ENCODE measurements at places on chromosomes 16 and 17.

DNA sequence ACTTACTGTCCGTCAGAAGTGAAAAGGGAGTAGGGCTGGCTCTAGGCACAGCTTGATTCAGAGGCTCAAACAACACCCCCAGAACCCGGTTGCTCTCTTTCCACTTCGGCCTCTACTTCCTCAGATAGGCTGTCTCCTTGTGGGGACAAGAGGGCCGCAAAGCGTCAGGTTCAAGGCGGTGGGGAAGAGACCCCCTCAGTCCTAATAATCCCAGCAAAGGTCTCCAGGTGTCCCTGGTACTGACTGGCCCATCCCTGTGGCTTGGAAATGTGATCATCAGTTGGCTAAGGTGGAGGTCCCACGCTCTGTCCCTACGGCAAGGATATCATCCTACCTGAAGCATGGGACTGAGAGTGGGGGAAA is 26.0 kb downstream of the NGFR start:
- DNase-seq = no peak

- DNase-seq = no peak
Measured at GRCh38 chr16:73891129-73891542, 405.5 kb upstream of the PSMD7 start.

GRCh38 chr17:27216836-27217235 is 77.1 kb upstream of the WSB1 start:
- DNase-seq = no peak

GRCh38 chr17:28252436-28252835 is 66.6 kb upstream of the TMEM97 start:
- DNase-seq = no peak

DNA sequence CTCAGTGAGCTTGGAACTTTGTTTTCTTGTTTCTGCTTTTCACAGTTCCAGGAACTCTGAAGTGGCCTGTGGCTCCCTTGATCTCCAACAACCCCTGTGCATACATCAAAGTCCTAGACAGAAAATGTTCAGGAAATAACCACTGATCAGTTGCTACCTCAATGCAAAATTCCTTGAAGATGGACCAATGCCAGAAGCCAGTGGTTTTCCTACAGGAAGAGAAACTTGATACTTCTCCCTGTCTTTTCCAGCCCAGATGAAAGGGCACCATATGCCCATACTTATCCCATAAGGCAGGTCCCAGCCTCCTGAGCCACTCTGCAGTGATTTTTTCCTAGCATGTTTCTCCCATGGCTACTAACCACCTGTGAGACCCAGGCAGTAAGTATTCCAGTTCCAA is 12.3 kb upstream of the CDRT4 start:
- no peak for DNase-seq

DNA sequence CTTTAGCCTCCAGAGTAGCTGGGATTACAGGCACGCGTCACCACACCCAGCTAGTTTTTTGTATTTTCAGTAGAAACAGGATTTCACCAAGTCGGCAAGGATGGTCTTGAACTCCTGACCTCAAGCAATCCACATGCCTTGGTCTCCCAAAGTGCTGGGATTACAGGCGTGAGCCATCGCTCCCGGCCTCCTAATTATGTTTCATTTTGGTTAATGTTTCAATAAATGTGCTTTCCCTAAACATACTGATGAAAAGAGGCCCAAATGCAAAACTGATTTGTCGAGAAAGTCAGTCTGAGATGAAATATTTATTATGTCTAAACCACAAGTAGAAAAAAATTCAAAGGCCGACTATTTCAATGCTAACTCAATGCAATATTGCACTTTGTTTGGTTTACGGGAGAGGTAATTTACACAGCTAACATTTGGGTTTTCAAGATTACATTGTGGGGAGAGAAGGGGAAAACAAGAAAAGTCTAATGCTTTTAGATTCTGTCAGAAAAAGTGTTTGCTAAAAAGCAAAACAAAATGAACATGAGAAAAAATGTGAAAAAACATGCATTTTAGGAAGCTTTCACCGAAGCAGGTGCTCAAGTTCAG is 9.8 kb downstream of the STAT3 start:
- DNase-seq = no peak

DNA sequence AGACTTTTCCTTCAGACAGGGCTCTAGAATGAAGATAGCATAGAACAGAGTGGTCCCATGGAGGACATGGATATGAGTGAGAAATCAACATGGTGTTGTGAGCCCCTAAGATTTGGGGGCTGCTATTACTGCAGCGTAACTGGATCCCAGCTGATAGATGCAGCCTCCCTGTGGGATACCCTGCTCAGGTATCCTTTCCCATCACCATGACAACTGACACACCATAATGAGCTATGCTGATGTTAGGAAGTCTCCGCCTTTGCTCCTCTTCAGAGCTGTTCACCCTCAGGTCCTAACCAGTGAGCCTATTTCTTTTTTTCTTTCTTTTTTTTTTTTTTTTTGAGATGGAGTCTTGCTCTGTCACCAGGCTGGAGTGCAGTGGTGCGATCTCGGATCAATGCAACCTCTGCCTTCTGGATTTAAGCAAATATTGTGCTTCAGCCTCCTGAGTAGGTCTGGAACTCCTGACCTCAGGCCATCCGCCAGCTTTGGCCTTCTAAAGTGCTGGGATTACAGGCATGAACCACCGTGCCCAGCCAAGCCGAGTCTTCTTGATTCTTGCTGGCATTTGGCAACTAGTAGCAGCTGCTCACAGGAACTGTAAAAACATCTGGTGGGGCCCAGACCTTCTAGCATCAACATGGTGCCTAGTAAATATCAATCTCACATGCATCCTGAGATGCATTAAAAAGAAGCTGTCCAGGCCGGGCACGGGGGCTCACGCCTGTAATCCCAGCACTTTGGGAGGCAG is 17.1 kb downstream of the STX4 start:
- no peak for DNase-seq

DNA sequence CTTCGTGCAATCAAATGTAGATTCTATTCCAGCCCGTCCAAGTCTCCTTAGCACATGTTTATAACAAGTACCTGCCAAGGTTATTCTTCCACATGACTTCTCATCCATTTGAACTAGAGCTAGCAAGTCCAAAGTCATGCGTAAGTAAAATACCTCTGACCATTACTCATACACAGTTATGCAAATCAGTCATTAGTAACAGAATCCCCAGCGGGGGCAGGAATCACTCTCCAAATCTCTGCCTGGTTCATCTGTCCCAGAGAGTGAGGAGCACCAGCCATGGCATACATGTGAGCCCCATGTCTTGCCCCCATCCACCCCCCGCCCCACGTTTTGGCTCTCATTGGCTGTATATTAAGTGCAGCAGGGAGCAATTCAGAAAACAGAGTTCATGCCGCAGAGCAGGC is 27.7 kb downstream of the SRL start:
- no peak for DNase-seq

GRCh38 chr16:76527244-76527643 is 250.0 kb downstream of the CNTNAP4 start:
- DNase-seq = no peak
